ENCODE measurements at places on chromosomes 12 and 14.

GRCh38 chr12:71671816-71672215 is 7.7 kb downstream of the THAP2 start:
- no peak for DNase-seq

DNA sequence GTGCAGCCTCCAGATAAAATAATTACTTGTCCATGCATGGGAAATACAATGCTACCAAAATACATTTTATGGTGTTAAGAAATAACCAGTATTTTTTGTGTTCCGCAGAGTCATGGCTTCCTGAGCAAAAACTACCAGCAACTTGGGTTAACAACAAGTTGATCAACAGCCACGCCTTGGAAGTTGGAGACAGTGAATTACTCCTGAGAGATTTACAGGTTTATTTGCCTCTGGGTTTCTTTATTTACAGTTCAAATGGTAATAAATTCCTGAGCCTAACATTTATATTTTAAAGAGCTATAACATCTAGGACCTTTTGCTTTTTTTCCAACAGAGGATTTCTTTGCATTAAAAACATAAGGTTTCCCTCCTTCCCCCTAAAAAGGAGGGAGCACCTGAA is 194.0 kb downstream of the IPO8 start:
- no peak for DNase-seq

DNA sequence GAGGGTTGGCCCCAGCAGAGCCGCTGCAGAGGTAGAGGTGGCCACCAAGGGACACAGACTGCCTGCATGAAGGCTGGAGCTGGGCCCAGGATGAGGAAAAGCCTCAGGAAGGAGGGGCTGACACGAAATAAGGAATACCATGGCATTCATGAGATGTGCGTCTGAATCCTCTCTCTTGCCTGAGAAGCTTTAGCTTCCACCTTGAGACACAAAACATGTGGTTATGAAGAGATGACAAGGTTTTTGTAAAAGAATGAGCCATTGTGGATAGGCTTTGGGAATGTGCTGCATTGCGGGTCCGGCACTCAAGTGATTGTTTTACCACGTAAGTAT is 82.7 kb downstream of the DAD1 start:
- no peak for DNase-seq

DNA sequence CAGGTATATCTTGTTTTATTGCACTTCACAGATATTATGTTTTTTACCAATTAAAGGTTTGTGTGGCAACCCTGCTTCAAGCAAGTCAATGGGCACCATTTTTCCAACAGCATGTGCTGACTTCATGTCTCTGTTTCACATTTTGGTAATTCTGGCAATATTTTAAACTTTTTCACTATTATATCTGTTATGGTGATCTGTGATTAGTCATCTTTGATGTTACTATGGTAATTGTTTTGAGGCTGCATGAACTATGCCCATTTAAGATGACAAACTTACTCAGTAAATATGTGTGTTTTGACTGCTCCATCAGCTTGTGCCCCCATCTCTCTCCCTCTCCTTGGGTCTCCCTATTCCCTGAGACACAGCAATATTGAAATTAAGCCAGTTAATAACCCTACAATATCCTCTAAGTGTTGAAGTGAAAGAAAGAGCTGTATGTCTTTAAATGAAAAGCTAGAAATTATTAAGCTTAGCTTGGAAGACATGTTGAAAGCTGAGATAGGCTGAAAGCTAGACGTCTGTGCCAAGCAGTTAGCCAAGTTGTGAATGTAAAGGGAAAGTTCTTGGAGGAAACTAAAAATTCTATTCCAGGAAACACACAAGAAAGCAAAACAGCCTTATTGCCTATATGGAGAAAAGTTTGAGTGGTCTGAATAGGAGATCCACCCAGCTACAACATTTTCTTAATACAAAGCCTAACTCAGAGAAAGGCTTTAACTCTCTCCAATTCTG is 365.1 kb downstream of the ATP23 start:
- no peak for DNase-seq

GRCh38 chr14:98174041-98174440 is 1098.0 kb downstream of the BCL11B start:
- DNase-seq = no peak
